ENCODE measurements at places on chromosomes 4 and X.

- no peak for DNase-seq
Observed at GRCh38 chrX:51931566-51932150, 38.2 kb downstream of the MAGED1 start.

DNA sequence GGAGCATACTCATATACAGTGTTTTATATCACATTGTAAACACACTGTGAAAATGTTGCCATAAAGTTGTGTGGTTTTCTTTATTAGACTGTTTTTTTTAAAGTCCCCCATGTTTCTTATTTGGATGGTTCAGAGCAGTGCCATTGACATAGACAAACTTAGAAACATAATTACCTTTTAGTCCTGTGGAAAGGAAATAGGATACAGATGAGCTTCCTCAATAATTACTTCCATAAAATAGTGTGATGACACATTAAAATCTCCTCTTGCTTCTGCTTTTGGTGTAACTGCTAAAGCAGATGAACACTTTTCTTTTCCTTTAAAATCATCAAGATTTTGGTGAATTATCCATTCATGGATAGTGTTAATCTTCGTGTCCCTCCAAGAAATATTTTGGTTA, 52.9 kb upstream of the LIMCH1 start:
- DNase-seq, result no peak

GRCh38 chr4:114780205-114780604, 181.6 kb downstream of the UGT8 start:
- no peak for DNase-seq

DNA sequence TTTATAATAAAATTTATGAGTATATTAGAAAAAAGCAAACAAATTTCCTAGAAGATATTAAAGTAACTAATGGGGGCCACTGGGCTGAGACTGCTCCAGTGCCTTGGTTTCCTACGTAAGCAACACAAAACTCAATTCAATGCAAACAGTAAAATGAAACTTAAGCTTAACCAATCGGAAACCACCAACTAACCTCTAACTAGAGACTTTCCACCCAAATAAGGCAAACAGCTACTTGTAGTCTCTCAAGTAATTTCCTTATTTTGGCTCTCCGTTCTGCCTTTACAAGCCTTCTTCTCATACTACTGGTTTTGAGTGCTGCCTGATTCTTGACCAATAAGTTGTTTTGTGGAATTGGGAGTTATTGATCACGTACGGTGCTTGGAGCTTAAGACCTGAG, 167.3 kb upstream of the VEGFC start:
- no peak for DNase-seq

DNA sequence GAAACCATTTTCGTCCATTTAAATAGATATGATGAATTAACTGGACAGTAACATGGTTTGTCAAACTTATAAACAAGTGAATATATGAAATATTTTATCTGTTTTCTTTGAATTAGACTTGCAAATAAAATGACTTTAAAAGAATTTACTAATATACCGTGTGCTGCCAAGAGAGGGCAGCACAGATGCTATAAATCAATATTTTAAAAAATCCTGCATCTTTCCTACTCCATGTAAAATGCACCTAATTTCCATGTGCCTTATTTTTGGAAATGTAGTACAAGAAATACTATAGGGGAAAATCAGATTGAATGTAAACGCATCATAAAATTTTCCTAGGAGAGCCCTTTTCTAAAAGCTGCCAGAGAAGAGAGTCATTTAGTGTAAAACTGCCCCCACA, 62.2 kb downstream of the PRKX start:
- peak; percentile 6 for DNase-seq

DNA sequence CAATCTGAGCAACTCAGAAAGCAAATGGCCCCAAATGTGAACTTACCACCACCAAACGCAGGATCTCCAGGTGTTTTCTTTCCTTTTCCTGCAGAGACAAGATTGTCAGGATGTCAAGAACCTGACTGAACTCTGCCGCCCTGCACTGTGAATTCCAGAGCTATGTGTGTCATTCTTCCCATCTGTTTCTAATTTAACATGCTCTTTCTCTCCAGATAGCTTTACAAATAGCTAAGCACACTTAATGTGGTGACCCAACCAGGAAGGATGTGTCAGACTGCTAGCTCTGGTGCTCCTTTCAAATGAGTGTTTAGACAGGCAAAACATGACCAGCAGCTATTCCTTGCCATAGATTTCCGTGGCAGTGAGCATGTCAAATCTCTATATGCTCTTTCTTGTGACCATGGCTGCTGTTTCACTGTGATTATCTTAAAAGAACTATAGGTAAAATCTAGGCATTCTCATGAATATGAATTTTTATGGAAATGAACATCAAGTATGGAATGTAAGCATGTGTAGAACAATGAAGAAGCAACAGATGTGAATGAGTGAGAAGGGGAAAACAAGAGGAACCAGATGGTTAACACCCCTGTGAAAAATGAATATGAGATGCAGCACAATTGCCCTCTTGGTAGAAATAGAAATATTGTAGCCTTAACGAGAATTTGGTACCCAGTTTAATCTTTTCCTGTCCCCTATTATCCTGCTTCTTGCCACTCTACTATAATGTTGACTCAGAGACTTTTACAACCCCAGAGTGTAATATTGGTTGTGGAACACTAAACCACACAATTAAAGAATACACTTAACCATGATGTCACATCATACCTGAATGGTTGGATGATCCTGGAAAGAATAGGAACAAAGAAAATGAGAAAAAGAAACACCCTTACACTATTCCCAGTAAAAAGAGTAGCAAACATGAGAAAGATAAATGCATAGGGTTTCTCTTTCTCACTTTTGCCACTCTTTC, 247.8 kb upstream of the DKK2 start:
- DNase-seq, result no peak

GRCh38 chrX:14802943-14803710, 69.7 kb downstream of the FANCB start:
- DNase-seq, result no peak

DNA sequence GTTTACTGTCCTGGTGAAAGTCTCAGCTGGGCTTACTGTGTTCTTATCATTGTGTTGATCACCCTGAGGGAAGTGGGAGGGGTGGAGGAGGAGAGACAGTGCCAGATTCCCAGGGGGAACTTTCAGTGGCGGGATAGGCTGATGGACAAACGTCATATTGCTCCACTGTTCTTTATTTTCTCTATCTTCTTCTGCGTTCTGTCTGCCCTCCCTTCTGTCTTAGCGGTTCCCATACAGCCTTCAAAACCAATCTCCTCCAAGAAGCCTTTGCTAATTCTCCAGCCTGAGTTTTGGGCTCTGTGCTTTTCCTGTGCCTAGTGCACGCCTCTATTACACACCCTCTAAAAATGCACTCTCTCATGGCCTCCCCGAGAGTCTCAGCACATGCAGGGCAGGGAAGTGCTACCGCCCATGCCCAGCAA, 448.7 kb upstream of the FAT1 start:
- DNase-seq, result no peak

- DNase-seq, result no peak
Observed at GRCh38 chrX:56746996-56747395, 18.0 kb downstream of the NBDY start.
